ENCODE measurements at places on chromosomes 2 and 18.

- DNase-seq = no peak
Observed at GRCh38 chr2:231181860-231182512, 16.4 kb upstream of the ARMC9 start.

GRCh38 chr18:8787371-8787670 lies 82.0 kb downstream of the MTCL1 start:
- DNase-seq = no peak

DNA sequence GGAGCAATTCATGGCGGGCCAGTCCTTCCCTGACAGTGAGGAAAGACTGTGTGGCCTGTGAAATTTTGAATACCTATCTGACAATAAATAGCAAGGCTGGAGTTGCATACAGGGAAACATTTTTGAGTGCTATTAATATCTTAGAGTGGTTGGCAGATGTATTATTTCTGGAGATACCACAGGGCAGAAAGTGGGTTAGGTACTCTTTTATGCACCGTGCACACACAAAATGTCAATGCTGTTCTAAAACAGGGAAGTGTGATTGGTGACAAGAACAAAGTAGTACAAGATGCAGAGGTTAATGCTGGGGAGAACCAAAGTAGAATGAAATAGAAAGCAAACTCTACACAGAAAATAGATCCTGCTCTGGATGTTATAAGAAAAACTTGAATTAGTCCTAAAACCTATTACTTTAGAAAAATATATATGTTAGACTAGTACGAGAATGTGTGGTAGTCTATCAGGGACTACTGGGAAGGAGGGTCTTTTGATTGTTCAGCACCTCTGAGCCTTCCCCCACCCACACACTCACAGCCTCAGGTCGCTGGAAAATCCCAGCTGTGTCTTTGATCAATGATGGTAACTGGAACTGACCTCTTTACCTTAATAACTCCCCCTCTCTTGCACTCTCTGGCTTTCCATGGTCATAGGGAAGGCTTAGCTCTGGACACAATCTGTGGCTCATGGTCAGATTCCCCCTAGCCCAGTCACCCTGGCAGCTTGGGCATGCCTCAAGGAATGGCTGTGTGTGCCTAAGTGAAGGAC lies 58.2 kb downstream of the SERPINB8 start:
- no peak for DNase-seq

DNA sequence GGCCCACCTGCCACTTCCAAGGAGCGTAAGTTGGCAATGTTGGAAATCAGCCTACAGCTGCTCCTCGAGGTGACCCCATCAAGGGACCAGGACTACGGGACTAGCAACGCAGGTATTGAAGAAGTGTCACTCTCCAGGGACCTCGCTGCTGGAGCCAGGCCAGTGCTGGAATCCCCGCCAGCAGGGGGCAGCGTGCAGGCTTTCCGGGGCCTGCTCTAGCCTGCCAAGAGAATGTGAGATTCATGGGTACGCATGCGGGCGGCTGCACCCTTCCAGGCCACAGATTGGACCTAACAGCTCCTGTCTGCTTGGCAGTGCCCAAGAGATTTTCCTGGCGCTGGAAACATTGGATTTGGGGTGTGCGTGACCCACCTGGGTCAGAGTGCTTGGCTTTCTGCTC lies 182.8 kb upstream of the RAB12 start:
- no peak for DNase-seq

- DNase-seq = no peak
Observed at GRCh38 chr2:47644351-47644750, 138.6 kb upstream of the MSH6 start.

DNA sequence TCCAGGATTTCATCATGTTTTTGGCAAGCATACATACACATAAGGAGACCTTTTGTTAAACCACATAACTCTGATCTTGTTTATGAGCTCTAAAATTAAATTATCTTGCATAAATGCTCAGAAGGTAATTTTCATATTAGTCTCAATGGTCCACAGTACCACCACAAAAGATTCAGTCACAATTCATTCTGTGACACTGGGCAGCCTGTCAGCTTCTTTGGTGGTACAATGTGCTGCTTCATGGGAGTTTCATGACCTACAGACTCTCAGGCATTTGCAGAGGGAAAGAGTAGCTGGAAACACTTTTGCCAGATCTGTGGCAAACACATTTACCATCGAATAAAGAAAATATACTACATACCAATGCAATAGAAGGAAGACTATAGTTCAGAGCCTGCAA lies 51.3 kb upstream of the ZNF397 start:
- DNase-seq = no peak

All from activated T-cell treated with anti-CD3 and anti-CD28 coated beads, Interleukin-2, amount 50 U/mL, for 1 hour (primary cell).